ENCODE measurements at places on chromosomes 6 and 20. TPM values are rescaled to one million over a fixed set of nuclear protein-coding genes. Genes with fewer than 3 reads are reported as not detected.

RBBP8NL gene
- total RNA-seq = not detected

EDN1 gene
- 0.11 TPM for total RNA-seq

GFOD1 gene
- 8.2 TPM for total RNA-seq

DNA sequence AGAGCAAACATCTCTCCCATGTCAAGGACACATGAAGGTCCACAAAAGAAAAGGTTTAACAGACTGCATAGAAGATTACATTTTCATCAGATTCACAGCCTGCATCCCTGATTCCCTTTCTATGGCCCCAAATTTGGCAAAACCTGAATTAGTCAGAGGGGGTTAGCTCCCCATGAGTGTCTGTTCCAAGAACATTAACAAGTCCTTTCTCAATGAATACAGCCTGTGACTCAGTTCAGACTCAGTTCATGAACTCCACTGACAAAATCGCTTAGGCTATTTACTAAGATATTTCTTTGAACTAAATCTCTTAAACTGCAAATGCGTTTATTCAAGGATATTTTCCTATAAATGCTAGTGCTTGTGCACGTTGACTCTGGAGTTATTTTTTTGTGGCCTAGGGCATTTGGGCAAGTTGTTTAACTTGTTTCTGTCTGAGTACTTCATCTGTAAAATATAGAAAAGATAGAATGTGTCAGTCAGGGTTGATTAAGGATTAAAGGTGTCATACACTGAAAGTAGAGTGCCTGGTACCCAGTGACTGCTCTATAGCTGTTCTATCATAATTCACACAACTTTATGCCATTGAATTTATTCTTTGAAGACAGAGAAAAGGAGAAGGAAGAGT is 422.6 kb downstream of the HTR1B start:
- DNase-seq = no peak
- H3K36me3 ChIP-seq = no peaks in the 10 kb centered on the region
- no peak overlapping the region for H3K4me3 ChIP-seq
- no peaks in the 10 kb centered on the region for H3K4me1 ChIP-seq
- no peaks in the 10 kb centered on the region for H3K27me3 ChIP-seq
- H3K27ac ChIP-seq = no peak overlapping the region

- H3K4me1 ChIP-seq = no peaks in the 10 kb centered on the region
- H3K27me3 ChIP-seq = no peaks in the 10 kb centered on the region
- H3K27ac ChIP-seq = no peak within 1 kb of the TSS
- no peak for DNase-seq
Measured at GRCh38 chr6:41153992-41154625, at the start of gene TREML1. TREML1 (minus strand) TSS chr6:41154347; CDS start chr6:41154288, 59 bp downstream.

- H3K36me3 ChIP-seq = peaks cover 28% of the 10 kb centered on the region
- H3K27me3 ChIP-seq = no peaks in the 10 kb centered on the region
- no peak for DNase-seq
- peaks cover 36% of the 10 kb centered on the region for H3K4me1 ChIP-seq
- H3K4me3 ChIP-seq = no peak overlapping the region
Measured at GRCh38 chr6:43176423-43176786, 5.3 kb downstream of the SRF start.

- no peak overlapping the region for H3K4me3 ChIP-seq
- H3K27me3 ChIP-seq = no peaks in the 10 kb centered on the region
- H3K4me1 ChIP-seq = no peaks in the 10 kb centered on the region
- DNase-seq = no peak
- no peak overlapping the region for H3K27ac ChIP-seq
- no peaks in the 10 kb centered on the region for H3K36me3 ChIP-seq
Measured at GRCh38 chr6:148414836-148415235, 72.2 kb downstream of the SASH1 start.

Measured in CD8-positive, alpha-beta memory T cell (primary cell).